ENCODE measurements at places on chromosomes 7 and 10.

DNA sequence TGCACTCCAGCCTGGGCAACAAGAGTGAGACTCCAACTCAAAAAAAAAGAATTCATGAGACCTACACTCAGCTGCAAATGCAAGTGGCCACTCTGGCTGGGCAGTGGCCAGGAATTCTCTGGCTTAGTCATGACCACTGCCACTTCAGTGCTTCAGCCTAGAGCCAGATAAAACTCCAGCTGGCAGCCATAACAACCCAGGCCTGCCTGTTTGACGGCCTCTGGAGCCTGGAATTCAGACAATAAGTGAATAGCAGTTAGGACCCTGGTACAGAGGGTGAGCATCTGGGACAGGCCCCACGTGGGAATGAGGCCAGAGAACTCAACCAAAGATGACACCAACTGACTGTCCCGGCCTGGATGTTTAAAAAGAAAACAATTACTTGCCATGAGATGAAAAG is 18.9 kb downstream of the RCC1L start:
- DNase-seq, result no peak

- DNase-seq, result no peak
Observed at GRCh38 chr10:27890971-27891370, 107.9 kb downstream of the ODAD2 start.

GRCh38 chr10:98168766-98169165 is 34.3 kb downstream of the R3HCC1L start:
- no peak for DNase-seq

DNA sequence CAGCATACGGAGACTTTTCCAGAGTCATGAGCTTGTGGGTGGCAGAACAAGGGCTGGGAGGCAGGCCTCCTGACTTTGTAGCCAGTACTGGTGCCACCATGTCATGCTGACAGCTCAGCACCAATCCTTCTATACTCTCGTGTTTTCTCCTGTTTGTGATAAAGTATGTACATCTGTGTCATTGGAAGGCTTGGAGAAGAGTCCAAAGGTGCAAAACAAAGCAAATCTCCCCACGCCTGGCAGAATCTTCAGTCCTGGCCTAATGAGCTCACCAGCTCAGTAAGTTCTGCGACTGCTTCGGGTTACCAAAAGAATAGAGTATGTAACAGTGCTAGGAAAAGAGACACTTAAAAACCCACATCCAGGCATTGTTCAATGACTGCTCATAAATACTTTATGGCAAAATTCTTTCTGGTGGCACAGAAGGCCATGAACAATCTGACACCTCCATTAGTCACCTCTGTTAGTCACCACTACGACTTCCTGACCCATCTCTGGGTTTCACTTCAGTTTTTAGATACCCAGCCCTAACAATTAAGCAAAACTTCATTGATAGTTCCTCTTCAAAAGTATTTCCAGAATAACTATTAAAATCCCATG is 24.5 kb downstream of the STEAP1 start:
- DNase-seq, result no peak

- DNase-seq, result no peak
Observed at GRCh38 chr10:77887631-77888355, 38.8 kb downstream of the DLG5 start.

All from activated CD8-positive, alpha-beta memory T cell treated with anti-CD3 and anti-CD28 coated beads for 1 hour (primary cell).